ENCODE measurements at places on chromosomes 1 and 21. TPM values are rescaled to one million over a fixed set of nuclear protein-coding genes. Genes with fewer than 3 reads are reported as not detected.

The SYTL1 gene
- total RNA-seq: 0.89 TPM

The COL6A1 gene
- 792 TPM for total RNA-seq

The WNT4 gene
- total RNA-seq: not detected

The UTS2 gene
- 0.17 TPM for total RNA-seq

The RNU1-1 gene
- under 0.01 TPM for total RNA-seq
